ENCODE measurements at places on chromosomes 16 and 17.

DNA sequence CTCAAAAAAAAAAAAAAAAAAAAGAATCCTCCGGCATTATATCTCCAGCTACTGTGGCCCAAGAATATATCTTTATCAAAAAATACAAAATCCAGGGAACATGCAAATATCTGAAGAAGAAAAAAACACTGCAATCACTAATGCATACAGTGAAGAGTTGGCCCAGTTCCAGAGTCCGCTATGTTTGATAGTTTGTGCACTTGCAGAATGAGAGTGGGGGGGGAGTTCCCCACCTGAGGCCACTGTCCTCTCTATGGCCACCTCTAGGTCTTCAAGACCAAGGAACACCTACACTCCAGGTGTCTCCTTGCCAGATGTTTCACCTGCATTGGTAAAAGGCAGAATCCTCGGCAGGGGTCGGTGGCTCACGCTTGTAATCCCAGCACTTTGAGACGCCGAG lies 4.0 kb downstream of the ZNF785 start:
- DNase-seq = no peak

- no peak for DNase-seq
These were observed 20.9 kb upstream of the DRG2 start for GRCh38 chr17:18066866-18067265.

GRCh38 chr16:30786936-30787612 lies at the start of gene ZNF629:
Gene ZNF629 (minus strand): TSS chr16:30787205. CDS start chr16:30784482, 2,723 bp downstream.
- peak; percentile 32 for DNase-seq

- DNase-seq = no peak
These were observed 328.7 kb downstream of the WWOX start for GRCh38 chr16:78428193-78428592.

DNA sequence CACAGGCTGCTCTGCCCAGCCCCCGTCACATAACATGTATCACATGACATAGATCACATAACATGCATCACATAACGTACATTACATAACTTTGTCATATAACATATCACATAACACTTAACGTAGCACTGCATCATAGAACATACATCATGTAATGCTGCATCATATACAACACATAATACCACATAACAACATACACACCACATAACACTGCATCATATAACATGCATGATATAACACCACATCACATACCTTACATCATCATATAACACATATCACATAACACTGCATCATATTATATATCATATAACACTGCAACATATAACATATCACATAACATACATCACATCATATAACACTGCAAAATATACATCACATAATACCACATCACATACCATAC lies 83.8 kb downstream of the AXIN2 start:
- DNase-seq = no peak

- DNase-seq = peak; percentile 96
These were observed at the start of gene SUPT4H1 for GRCh38 chr17:58351831-58352595. Gene SUPT4H1 (minus strand): TSS chr17:58352201. CDS start chr17:58352135, 66 bp downstream.

DNA sequence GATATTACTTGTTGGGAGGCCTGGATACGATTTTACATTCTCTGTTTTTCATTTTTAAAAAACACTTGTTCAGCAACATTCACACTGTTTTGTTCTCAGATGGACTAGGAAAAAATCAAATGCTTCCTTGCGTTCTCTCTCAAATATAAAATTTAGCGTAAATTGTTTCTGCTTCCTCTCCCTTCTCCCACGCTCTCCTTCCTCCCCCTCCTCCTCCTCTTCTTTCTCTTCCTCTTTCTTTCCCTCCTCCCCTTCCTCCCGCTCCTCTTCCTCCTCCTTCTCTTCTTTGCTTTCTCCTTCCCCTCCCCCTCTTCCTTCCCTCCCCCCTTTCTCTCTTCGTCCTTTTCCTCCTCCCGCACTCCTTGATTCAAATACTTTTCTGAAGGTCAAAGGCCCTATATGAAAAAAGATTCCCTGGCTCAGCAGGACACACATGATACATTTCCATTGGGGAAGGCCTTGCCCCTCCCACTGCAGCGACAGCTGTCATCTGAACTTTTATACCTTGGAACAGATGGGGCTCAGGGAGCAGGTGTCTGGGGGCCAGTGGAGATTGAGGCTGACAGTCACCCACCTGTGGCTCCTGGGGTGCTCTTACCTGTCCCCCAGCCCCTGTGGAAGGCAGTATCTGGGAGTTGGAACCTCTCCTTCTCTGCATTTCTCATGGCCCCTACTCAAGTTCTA lies 99.4 kb upstream of the SDK2 start:
- no peak for DNase-seq

- peak; percentile 88 for DNase-seq
These were observed 222.8 kb upstream of the TNRC6C start for GRCh38 chr17:77735566-77736198.

GRCh38 chr17:930258-930657 lies 49.3 kb downstream of the NXN start:
- DNase-seq = no peak

DNA sequence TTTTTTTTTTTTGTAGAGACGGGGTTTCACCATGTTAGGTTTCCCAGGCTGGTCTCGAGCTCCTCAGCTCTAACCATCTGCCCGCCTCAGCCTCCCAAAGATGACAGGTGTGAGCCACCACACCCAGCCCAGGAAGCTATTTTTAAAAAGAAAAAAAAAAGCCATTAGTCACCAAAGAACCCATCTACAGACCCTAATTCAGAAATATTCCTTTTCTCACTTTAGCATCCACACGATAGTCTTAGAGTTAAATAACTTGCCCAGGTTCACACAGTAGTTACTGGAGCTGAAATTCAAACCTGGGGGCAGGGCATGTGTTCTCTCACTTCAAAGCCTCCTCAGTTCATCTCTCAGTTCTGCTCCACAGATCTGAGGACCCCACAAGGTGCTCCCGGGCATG lies 70.3 kb upstream of the NOL11 start:
- no peak for DNase-seq

DNA sequence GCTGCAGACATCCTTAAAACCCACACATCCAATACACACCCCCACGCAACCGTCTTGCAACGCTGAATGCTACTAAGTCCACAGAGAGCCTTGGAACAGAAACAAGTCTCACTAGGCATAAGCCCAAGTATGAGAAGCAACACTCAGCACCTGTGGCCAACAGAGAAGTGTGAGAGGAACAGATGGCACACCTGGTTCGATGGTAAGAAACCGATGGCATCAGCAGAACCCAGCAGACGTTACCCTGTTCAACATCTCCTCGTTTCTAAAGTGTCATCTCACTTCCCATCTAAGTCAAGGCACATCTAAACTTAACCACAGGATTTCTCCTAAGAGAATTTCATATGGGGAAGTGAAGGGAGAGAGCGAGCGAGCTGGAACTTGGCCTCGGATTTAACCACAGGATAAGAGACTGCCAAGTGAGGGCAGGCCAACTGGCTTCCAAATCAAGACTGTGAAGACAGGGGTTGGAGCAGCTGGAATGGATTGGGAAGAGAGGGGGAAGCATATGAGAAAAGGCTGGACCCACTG lies 41.0 kb downstream of the NXPH3 start:
- no peak for DNase-seq

DNA sequence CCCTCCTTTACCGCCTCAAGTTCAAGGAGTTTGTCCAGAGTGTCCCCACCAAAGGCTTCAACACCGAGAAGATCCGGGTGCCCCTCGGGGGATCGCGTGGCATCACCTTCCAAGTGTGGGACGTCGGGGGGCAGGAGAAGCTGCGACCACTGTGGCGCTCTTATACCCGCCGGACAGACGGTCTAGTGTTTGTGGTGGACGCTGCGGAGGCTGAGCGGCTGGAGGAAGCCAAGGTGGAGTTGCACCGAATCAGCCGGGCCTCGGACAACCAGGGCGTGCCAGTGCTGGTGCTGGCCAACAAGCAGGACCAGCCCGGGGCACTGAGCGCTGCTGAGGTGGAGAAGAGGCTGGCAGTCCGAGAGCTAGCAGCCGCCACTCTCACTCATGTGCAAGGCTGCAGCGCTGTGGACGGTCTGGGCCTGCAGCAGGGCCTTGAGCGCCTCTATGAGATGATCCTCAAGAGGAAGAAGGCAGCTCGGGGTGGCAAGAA lies 1.1 kb downstream of the ARL4D start:
- DNase-seq = no peak

- no peak for DNase-seq
These were observed 143.7 kb upstream of the COX10 start for GRCh38 chr17:13925579-13925978.

DNA sequence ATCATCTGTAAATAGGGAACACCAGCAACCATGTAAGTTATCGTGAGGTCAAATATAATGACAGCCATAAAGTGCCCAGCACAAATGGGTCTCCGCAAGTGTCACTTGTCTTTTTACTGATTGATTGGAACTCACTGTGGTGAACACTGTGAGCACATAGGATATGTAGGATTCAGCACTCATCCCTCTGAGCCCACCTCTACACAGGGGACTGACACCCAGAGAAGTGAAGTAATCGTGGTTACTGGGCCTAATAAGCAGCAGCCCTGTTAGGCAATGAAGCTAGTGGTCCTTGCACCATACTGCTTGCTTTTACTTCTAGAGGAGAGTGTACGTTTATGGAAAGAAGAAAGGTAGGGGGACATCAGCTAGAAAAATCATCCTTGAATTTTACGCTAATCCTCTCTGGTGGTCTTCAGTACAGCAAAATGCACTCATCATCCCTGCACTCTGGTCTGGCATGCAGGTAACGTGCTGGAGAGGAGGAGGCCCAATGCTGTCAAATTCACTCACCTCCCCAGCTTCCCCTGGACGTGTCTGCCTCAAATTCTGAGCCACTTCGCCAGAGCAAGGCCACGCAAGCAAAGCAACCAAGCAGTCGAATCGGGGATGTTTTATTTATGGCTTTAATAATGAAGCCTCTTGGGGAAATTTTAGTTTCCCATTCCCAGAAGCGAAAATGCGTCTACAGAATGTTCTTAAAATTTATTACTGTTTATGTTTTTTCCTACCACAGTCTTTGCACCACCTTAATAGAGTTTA lies 74.7 kb downstream of the YPEL2 start:
- no peak for DNase-seq

GRCh38 chr17:74453665-74454196 lies 12.7 kb upstream of the CD300A start:
- DNase-seq = no peak

GRCh38 chr16:85011846-85012284 lies 530 bp upstream of the ZDHHC7 start:
- no peak for DNase-seq

- DNase-seq = peak; percentile 3
These were observed 11.0 kb upstream of the PMFBP1 start for GRCh38 chr16:72182976-72183375.

- no peak for DNase-seq
These were observed 484.9 kb upstream of the WSB1 start for GRCh38 chr17:26809033-26809432.

DNA sequence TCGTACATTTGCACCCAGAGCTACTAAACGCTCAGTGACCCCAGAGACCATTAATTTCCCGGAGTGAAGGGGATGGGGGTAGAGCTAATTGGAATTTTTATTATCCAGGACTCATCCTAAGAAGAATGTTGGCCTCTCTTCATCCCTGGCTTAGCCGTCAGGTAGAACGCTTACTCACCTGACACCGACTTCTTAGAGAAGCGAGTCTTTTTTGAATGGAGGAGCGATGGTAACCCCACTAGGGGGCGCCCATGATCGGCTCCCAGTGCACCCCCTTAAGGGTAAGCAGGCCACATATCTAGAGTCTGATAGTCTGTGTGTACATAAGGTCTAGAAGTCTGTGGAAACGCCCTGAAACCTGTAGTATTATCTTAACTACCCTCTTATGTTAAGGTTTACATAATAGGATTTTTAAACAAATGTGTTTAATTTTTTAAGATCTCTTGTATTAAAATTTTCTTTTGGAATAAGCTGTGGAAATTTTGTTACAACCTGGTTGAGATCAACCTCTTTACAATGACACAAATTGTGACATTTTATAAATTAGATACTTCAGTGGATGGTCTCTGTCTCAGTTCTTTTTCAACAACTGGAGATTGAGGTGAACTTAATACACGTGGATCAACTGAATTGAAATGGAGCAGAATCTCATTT lies 229.8 kb downstream of the CPPED1 start:
- DNase-seq = no peak

GRCh38 chr16:53841884-53842283 lies 137.9 kb downstream of the FTO start:
- no peak for DNase-seq

DNA sequence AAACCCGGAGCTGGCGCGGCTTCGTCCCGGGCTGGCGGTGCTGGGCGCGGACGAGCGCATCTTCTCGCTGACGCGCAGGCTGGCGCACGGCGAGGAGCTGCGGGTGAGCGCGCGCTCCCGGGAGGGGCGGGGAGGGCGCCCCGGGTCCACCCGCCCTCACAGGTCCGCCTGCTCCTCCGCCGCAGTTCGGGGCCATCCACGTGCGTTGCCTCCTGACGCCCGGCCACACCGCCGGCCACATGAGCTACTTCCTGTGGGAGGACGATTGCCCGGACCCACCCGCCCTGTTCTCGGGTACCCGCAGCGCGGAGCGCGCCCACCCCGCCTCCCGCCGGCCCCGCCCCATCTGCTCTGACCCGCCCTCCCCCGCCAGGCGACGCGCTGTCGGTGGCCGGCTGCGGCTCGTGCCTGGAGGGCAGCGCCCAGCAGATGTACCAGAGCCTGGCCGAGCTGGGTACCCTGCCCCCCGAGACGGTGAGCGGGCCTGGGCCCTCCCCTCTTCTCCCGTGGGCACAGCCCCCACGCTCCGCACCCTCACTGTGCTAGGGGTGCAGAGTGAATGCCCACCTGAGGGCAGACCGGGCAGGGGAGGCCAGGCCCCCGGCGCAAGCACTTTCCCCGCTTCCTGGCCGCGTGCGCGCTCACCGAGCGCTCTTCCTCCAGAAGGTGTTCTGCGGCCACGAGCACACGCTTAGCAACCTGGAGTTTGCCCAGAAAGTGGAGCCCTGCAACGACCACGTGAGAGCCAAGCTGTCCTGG lies 1.4 kb downstream of the HAGHL start:
- DNase-seq = peak; percentile 72

DNA sequence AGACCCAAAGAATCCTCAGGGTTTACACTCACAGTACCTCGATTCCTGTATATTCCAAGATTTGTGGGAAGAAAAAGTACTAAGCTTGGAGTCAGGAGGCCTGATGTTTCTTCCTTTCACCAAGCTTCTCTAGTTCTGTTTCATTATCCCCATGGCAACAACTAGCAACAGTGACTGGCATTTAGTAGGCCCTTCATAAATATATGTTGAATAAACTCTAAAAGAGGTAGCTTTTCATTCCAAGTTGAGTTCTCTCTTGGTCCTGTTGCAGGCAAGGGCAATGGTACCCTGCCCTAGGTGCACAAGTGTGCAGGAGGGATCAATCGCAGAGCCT lies 527 bp upstream of the UBE2Z start:
- peak; percentile 57 for DNase-seq

Data from NCI-H2081 (cell line).